ENCODE measurements at places on chromosomes 5 and 9.

DNA sequence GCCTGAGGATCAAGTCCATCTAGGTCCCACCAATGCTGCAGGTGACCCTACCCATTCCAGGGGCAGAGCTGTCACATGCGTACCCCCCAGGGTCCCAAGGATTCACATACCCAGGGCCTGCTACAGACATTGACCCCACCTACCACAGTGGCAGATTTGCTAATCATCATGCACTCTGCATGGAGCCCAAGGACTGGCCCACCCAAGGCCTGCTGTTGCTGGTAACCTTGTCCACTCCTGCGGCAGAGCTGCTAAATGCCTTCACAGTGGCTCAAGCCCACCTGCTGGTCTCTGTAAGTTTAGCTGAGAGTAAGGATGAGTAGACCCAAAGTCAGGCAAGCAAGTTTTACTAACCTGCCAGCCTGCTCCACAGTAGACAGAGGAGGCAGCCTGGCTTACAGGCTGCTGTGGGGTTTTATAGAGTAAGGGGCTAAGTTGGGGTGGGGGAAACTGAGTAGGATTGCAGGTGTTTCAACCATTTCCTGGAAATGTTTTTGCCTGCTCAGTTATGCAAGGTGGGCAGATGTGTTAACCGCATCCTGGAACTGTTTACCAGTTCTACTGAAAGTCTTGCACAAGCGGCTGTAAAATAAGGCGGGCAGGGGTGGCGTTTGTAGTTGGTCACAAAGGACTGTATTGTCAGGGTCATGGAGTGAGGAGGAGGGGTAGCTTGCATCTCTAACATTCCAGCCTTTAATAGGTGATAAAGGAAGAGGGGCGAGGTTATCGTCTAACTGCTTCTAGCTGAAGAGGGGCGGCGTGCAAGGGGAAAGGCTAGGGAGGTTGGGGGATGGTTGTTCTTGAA lies 2163.5 kb upstream of the WWC1 start:
- DNase-seq: no peak

- no peak for DNase-seq
These were observed 87.6 kb downstream of the DAPK1 start for GRCh38 chr9:87585123-87585855.

DNA sequence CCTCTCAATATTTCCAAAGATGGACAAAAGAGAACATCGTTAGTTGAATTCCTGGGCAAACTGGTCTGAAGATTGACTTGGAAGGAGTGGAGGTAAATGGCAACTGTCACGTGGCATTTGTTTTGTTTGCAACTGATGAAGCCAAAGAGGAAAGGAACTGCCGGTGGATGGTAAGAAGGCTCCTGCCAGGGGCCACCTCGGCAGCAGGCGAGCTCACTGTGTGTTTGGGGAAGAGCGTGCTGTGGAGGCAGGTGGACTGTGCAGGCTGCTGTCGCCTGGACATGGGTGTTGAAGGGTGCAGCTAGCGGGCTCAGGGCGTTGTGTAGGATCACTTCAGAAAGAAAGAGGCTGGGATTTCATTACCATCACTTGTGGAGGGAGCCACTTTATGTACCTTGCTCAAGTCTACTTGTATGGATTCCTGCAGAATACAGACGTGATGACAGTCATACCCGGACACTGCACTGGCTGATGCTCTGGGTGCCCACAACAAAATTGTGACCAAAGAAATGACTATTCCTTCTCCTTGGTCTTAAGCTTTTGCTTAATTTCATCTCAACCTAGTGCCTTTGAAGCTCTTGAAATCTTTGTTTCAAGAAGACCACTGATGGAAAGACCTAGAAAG lies 72.7 kb downstream of the MAP1B start:
- no peak for DNase-seq

- no peak for DNase-seq
These were observed 132.6 kb upstream of the TMEM161B start for GRCh38 chr5:88401228-88401627.

DNA sequence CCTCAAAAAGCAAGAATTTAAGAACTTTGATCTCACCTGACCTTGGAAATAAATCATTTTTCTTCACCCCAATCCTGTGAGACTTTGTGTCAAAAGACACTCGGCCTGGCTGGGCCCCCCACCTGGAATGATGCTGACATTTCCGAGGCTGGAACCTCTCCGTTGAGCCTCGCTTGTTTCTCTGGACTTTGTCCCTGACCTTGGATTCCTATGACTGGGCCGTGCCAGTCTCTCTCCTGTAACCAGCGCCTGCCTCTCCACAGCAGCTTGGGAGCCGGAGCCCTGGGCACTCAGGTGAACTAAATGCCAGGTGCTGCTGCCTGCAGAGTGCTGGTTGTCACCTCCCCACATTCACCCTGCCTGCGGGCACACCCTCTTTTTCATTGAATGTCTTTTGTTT lies 62.7 kb downstream of the RETREG1 start:
- no peak for DNase-seq

DNA sequence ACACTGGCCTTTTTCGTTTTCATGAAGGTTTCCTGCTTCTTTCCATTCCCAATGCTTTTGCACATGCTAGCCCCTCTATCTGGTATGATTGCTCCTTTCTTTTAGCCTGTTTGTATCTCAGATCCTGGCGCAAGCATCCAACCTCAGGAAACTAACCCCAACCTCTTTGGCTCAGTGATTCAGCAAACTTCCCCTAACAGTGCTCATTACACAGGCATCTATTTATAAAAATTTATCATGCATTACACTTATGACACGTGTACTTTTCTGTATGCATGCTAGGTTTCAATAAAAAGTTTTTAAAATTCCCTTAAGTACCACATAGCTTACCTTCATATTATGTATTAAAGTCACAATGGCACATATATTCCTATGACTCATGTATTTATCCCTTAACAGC lies 218.9 kb downstream of the EPB41L4A start:
- no peak for DNase-seq

GRCh38 chr9:3290231-3290840 lies 235.5 kb downstream of the RFX3 start:
- no peak for DNase-seq

DNA sequence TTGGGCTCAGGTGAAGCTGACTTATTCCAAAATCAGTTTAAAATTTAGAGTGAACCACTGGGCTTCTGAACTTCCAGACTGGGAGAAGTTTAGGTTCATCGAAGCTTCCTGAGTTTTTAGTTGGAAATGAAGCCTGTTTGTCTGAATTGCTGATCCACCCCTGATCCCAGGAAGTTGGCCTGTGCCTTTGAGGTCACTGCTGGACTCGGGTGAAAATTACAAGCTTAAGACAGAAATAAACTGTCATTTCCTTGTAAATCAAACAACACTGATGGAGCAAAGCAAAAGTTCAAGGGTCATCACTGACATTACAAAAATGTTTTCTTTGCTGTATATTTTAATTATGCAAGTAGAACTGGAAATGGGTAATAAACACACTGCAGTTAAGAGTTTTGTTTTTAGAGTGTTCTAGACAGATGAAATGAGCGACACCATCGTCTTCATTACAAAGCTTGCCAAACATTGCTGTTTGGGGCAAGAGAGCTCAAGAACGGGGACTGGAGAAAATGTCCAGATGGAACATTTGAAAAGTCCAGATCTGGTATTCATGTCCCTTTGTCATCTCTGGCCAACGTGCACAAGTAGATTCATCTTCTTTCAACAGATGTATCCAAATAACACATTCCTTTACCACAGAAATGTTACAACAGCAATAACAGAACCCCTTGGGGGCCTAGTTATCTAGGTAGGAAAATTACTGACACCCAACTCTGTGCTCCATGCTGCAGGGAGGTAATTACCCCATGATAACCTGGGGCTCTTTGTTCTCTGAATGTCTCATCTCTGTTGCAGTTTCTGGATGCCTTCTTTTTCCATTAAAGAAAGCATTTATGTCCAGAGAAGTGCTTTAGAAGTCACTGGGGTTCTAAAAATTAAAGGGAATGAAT lies 142.4 kb upstream of the ERCC6L2 start:
- DNase-seq: no peak

- DNase-seq: no peak
These were observed 119.9 kb downstream of the DOCK2 start for GRCh38 chr5:169757016-169757415.
